ENCODE measurements at places on chromosomes 6 and 20.

DNA sequence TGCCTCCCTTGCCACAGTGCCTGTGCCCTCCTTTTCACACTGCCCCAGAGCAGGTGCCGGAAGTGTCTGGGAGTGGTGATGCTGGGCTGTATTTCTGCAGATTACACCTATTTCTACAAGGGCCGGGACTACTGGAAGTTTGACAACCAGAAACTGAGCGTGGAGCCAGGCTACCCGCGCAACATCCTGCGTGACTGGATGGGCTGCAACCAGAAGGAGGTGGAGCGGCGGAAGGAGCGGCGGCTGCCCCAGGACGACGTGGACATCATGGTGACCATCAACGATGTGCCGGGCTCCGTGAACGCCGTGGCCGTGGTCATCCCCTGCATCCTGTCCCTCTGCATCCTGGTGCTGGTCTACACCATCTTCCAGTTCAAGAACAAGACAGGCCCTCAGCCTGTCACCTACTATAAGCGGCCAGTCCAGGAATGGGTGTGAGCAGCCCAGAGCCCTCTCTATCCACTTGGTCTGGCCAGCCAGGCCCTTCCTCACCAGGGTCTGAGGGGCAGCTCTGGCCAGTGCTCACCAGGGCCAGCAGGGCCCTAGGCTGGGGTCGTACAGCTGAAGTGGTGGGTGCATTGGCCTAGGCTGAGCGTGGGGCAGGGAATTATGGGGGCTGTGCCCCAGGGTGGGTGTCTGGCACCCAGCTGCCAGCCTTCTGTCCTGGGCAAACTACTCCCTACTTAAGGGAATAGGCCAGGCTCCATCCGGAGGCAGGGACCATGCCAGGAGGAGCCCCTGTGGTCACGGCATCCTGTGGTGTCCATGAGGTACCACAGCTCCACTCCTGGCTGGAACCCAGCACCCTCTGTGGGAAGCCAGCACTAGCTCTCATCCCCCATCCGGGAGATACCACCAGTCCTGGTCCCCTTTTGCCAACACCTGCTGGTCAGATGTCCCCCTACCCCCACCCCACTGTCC, 3.5 kb downstream of the MMP24OS start:
- DNase-seq = no peak

DNA sequence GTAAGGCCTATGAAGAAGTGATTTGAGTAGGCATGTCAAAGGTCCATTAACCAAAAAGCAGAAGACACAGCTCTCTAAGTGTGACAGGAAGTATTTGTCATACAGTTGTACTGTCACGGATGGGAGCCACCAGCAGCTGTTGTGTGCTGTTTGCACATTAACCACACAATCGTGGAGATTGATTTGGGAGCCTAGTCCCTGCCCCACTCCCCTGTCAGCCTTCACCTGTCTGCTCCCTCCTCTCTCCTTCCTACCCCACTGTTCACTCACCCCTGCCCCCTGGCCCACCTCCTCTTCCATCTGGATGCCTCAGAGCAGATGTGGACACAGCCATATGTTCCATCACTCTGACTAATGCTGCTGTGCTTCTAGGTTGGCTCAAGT, 124.7 kb upstream of the SPACA1 start:
- DNase-seq = no peak

GRCh38 chr6:53492860-53493634, 51.9 kb downstream of the GCLC start:
- DNase-seq = no peak

GRCh38 chr20:50532221-50532620, 22.0 kb downstream of the PTPN1 start:
- no peak for DNase-seq

DNA sequence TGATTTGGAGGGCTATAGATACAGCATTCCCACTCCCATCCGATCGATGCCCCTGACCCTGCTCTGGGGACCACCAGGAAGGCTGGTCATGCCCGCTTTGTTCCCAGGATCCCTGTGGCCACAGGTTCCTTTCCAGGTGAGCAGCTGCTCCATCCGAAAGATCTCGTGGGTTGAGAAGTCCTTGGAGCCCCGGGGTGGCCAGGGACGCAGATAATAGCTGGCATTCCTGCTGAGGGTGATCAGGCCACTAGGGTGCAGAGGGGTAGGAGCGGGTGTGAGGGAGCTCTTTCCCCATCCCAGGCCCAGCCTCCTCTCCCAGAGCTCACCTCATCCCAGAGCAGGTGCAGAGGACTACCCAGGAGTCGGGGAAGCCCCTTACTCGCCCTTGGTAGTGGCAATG, 7.4 kb downstream of the ADAM33 start:
- no peak for DNase-seq

DNA sequence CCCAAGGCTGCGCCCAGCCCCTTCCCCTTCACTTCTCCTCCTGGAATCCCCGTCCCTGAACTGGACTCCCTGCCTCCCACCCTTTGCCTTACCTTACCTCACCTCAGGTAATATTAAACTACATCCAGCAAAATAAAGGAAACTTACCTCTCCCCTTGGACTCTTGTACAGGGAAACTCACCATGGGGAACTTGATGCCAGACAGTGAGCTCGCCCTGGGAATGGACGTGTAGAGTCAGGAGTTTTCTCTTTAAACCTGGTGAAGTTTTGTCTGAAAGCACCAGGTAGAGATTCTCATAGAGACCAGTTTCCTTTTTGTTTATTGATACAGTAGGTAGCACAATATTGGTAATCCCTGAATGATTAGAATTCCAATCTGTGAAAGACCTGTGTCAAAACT, 544 bp upstream of the HLA-C start:
- DNase-seq = no peak

- DNase-seq = no peak
Measured at GRCh38 chr6:157304899-157305663, 18.2 kb downstream of the TMEM242 start.

DNA sequence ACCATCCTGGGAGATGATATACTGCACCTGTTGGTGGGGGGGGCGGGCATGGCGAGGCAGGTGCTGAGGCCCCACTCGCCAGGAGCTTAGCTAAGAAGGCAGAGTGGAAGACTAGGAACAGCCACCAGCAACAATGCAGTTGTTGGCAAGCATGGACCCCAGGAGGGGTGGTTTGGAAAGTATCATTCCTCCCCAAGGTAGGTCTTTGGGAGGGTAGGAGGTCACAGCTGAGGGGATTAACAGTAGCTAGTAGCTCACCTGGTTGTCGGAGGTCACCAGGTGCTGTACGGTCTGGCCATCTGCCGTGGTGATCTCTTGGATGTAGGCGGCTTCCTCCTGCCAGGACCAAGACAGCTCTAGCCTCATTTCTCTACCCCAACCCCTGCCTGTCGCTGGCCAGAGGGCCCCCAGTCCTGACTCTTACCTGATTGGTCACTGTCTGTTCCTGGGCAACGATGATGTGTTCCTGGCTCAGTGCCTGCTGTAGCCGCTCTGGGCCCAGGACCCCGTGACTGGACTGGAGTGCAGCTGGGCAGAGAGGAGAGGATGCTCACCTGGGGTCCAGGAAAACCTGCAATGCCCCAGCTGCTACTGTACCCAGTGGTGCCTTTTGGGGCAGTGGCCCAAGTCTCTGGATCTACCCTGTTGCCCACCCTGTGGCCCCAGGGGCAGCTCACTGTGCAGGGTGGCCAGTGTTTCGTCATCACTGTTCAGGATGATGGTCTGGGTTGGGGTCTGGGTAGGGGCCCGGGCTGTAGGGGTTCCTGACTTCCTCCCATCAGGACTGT, 15.3 kb downstream of the PCIF1 start:
- DNase-seq = no peak

DNA sequence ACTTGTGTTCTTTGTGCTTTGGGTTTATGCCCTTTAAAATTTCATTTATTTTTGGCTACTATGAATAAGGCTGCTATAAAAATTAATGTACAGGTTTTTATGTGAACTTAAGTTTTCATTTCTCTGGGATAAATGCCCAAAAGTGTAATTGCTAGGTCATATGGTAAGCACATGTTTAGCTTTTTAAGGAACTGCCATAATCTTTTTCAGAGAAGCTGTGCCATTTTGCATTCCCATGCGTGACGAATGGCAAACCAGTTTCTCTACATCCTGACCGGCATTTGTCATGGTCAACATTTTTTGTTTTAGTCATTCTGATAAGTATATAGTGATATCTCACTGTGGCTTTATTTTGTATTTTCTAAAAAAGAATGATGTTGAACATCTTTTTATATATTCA, 236.0 kb upstream of the SGK1 start:
- no peak for DNase-seq

- no peak for DNase-seq
Measured at GRCh38 chr6:26252077-26252472, 112.9 kb upstream of the BTN3A2 start.

DNA sequence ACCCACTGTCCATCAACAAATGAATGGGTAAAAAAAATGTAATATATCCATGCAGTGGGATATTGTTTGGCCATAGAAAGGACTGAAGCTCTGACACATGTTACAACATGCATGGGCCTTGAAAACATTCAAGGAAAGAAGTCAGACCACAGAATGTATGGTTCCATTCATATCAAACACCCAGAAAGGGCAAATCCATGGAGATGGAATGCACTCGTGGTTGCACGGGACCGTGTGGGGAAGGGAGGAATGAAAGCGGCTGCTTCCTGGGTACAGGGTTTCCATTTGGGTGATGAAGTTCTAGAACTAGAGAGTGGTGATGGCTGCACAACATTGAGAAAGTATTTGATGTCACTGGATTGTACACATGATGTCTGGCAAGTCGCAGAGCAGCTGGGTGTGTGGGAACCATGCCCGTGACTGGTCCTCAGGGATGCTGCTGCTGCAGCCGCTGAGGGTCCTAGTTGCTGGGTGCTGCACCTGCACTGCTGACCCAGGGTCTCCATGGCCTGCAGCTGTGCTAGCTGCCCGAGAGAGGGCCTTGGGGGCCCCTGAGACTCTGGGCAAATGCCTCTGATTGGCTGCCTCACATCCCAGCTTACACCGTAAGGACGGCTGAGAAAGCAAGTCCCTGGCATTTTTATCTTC, 220.3 kb downstream of the NRN1 start:
- DNase-seq = no peak

DNA sequence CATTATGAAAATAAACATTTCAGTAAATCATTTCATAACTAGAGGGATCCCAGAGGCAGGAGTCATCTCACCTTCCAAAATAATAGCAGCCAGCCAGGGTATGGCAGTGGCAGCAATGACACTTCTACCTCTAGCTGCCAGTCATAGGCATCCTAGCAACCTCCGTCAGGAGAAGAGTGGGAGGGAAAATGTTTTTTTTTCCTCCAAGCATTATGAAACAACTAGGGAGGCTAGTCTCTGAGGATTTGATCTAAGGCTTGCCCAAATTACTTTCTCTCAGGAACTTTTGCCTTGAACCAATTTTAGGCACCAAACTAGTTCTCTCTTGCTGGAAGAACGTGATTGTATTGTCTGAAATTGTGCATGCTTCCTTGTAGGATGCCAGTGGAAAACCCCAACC, 208.7 kb upstream of the PREP start:
- no peak for DNase-seq

DNA sequence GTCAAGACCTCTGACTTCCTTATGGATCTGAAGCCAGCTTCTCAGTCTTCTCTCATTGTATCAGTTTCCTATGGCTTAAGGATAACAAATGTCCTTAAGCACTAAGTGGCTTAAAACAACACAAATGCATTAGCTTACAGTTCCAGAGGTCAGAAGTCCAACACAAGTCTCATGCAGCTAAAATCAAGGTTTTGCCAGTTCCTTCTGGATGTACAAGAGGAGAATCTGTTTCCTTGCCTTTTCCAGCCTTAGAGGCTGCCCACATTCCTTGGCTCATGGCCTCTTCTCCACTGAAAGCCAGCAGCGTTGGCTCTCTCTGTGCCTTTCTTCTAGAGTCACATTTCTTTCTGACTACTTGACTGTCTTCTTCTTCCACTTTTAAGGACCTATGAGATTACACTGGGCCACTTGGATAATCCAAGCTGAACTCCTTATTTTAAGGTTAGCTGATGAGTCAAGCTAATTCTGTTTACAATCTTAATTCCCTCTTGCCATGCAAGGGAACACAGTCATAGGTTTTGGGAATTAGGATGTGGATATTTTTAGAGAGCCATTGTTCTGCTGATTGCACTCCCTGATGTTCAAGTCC, 179.0 kb downstream of the BCAS1 start:
- peak; percentile 55 for DNase-seq

DNA sequence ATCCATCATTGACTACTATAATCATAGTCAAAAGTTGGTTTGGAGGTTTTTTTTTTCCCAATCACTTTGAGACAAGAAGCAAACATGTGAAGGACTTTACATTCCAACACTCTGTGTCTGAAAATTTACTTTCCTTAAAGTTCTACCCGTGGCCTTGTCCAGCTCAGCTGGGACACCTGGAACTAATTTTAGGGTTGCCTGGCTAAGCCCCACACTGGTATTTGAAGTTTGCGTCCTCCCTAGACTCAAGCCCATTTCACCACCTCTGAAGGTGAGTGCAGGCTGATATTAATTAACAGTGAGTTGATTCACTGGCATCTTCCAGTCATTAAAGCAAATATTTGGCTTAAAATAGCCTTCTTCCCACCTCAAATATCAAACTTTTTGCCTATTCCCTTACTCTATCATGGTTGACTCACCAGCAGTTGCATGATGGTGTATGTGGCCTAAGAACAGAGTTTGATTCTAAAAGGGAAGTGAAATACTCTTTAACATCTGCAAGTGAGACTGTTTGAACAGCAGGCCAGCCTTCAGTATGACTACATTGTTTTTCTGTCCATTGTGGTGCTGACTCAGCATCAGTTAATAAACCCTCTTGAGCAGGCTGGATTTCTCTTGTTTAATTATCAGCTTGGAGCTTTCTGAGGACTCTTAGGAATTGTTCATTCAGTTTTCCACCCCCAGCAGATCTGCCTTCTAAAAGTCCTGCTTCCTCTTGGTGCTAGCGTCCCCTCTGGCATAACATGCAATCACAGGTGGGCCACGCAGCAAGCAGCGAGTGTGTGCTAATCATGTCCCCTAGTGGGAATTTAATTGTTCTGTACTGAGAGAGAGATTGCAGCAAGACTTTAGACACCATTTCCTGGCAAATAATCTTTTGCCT, 1.8 kb upstream of the PRDM1 start:
- no peak for DNase-seq

GRCh38 chr20:57378646-57379262, 12.4 kb upstream of the RBM38 start:
- no peak for DNase-seq

GRCh38 chr6:155408981-155409380, 46.7 kb downstream of the NOX3 start:
- DNase-seq = no peak

GRCh38 chr6:42453654-42454427, 2.1 kb upstream of the TRERF1 start:
- peak; percentile 76 for DNase-seq

Data from suprapubic skin (tissue), 4 donors.